Activated gamma-delta T cell (primary cell): ENCODE measurements at places on chromosomes 11 and 22.

GRCh38 chr11:61162092-61162941 lies 1.1 kb upstream of the VPS37C start:
- DNase-seq: no peak

- no peak for DNase-seq
Measured at GRCh38 chr22:36563898-36564297, 34.9 kb upstream of the EIF3D start.

- no peak for DNase-seq
Measured at GRCh38 chr22:23845265-23846080, 6.7 kb upstream of the DERL3 start.

GRCh38 chr11:45768486-45768885 lies 36.5 kb upstream of the SLC35C1 start:
- no peak for DNase-seq

DNA sequence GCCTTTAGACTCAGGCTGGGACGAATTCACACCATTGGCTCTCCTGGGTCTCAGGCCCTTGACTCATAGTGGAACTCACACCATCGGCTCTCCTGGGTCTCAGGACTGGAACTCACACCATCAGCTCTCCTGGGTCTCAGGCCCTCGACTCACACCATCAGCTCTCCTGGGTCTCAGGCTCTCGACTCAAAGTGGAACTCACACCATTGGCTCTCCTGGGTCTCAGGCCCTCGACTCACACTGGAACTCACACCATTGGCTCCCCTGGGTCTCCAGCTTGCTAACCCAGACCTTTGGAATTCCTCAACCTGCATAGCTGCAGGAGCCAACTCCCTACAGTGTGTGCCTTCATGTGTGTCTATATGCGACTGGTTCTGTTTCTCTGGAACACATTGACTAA lies 56.7 kb downstream of the SHISAL1 start:
- no peak for DNase-seq
